ENCODE measurements at places on chromosomes 4 and X.

DNA sequence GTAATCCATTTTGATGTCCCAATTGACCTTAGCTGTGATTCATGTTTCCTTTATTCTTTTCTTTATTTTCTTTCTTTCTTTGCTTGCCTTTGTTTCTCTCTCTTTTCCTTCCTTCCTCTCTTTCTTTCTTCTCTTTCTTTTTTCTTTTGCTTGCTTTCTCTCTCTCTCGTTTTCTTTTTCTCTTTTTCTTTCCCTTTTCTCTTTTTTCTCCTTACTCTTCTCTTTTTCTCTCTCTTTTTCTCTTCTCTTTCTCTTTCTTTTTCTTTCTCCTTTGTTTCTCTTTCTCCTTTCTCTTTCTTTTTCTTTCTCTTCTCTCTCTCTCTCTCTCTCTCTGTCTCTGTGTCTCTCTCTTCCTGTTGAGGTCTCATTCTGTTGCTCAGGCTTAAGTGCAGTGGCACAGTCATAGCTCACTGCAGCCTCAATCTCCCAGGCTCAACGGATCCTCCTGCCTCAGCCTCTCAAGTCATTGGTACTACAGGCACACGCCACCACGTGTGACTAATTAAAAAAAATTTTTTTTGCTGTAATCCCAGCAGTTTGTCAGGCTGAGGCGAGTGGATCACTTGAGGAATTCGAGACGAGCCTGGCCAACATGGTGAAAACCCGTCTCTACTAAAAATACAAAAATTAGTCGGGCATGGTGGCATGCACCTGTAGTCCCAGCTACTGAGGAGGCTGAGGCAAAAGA is 8.0 kb upstream of the DHRSX start:
- no peak for DNase-seq

DNA sequence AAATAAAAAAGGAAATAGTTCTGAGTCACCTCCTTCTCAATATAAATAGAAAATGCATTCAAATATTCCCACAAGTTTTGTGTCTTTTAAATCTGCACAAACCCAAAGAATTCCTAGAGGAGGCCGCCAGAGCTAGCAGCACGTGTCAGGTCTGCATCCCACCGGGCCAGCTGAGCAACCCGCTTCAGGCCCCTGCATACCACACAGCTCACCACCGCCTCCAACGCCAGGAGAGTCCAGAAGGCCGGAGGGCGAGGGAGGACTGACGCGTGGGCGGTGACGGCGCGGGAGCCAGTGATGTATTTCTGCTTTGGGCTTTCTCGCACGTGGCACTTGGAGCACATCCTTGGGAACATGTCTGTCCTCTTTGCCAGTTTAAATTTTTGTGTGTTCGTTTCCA is 61.9 kb upstream of the CLDN34 start:
- no peak for DNase-seq

- no peak for DNase-seq
Measured at GRCh38 chrX:57918750-57919436, 8.6 kb upstream of the ZXDA start.

- peak; percentile 66 for DNase-seq
Measured at GRCh38 chr4:36394352-36394903, 113.0 kb downstream of the DTHD1 start.

DNA sequence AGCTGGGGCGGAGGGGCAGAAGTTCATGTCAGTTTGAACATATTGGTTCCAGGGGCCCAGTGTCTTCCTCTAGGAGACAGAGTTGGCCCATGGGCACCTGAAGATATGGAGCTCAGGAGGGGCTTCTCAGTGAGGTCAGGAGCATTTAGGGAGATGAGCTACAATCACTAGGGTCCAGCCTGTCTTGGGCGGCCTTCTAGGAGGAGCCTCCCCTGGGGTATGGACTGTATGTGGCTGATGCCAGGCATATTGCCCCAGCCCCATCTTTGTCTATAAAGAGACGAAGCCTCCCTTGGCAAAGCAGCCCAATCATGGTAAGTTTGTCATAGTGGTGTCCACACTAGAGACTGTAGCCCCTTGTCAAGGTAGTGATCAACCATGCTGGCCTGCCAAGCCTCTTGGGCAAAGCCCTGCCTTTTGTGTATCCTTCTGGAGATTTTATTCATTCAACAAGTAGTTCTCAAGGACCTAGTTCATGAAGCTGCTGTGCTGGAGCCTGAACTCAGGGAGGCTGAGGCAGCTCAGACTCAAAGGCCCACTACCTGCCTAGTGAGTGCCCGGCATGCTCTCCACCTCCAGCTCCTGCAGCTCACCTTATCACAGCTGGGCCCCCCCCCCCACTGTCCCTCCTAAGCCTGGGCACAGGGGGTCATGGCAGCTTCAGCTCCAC is 5.4 kb upstream of the CNGA2 start:
- DNase-seq = no peak

DNA sequence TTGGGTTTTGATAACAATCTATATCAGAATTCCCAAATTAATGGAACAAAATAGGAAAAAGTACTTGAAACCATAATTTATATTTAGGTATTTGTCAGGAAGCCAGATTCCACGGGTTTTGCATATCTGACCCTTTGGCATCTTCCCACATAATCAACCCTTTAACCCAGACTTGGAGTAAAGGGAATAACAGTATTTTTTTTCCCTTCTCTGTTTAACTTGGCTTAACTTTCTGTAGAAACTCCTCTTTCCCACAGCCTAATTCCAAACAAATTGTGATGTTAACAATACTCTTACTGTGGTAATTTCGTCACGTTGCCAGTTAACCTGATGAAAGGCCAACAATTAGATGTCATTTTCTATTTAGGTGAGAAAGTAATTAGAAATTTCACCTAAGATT is 49.4 kb upstream of the GUCY1A1 start:
- no peak for DNase-seq

DNA sequence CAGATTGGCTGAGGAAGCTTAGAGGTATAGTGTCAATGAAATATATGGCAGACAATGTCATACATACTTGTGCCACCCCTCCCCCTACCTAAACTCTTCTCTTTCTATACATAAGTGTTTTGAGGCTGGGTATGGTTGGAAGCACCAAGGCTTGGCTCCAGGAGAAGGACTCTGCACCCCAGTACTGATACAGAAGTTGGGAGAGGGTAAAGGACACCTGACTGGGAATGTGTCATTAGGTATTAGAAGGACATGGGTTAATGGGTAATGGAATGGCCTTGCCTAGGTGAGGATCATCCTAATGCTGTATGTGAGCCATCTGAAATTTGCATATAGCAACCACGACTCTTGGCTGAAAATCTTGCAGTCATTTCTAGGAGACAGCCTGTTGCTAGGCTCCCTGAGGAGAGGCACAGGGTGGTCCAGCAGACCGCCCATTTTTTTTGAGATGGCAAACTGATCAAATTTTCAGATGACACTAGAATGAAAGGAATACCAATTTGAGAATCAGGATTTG is 26.8 kb upstream of the AP1S2 start:
- DNase-seq = no peak

- DNase-seq = peak; percentile 33
Measured at GRCh38 chrX:46279214-46279924, 265.9 kb downstream of the ZNF674 start.

DNA sequence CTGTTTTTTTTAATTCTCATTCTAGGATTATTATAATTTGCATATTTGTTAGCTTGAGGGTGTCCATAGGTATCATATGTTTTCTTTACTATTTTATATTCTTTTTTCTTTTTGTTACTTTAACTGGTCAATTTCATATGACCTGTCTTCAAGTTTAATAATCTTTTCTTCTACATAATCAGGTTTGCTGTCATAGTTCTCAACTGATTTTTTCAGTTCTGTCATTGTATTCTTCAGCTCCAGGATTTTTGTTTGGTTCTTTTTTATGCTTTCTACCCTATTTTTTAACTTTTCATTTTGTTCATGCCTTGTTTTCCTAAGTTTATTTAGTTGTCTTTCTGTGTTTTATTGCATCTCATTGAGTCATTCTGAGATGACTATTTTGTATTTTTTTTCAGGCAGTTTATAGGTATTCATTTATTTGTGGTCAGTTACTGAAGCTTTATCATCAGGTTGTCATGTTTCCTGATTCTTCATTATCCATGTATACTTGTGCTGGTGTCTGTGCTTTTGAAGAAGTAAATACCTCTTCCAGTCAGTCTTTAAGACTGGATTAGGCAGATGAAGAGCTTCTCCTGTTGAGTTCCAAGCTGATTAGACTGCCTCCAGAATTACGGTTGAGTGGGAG is 220.3 kb upstream of the VEGFC start:
- DNase-seq = no peak

GRCh38 chrX:129525162-129525561 is 1.9 kb upstream of the SMARCA1 start:
- no peak for DNase-seq

Data from T-helper 2 cell treated with Interferon-gamma antibody and Interleukin-4, amounts not matched to agents 5 μg/mL and 100 μg/mL, for 36 hours (primary cell).